ENCODE measurements at places on chromosomes 2 and 18.

DNA sequence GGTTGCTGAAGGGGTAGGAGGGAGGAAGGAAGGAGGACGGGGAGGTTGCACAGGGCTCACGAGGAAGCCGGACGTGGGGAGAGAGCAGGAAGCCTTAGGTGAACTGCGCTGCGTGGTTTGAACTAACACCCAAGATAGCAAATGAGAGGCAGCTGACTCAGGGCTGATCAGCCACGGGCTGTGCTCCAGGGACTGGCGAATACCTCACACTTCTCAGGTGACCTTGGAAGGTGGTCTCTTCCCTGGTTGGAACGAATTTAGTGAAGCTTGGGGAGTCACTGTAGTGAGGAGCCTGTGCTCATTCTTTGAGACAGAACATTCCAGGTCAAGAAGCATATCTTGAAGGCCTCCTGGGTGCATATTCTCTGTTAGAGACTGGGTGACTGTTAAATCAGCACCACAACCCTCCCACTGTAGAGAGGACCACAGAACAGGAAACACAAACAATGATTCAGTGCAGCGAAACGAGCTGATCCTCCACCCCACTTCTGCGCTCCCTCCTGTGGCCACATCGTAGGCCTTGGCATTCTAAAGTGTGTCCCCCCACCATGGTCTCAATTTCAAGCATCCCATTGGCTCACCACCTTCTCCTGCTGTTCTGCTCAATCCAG lies 33.8 kb downstream of the TOGARAM2 start:
- DNase-seq = no peak

GRCh38 chr2:178269438-178270224 lies 75.3 kb downstream of the OSBPL6 start:
- no peak for DNase-seq

- DNase-seq = no peak
Observed at GRCh38 chr18:76875390-76876325, 53.3 kb downstream of the ZNF236 start.

DNA sequence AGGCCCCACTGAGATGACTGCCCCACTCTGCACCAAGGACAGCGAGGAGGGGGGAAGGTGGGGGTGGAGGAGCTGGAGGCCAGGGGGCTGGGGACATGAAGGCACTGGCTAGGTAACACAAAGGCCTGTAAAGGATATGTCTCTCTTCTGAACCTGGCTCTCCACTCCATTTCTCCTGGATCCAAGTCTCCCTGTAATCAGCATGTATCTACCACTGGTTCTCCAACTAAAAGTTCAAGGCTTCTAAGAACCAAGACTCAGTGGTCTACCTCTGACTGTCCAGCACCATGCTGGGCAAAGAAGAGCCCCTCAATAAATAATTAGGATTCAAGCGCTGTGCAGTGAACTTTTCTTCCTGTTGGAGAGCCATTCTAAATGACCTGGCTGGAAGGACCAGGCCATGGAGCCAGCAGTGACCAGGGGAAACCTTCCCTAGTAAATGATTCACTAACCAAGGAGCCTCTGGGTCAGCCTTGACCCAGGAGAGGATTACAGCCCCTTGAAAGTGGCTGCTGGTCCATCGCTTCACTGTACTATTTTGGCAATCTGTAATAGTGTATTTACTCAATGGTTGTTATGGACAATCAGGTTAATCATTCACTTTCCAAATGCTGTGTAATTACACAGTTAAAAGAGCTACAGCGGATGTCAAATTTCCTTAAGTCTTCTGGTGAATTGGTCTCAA lies 73.2 kb downstream of the BCL11A start:
- no peak for DNase-seq

- no peak for DNase-seq
Observed at GRCh38 chr2:3214806-3215404, 162.7 kb downstream of the EIPR1 start.

DNA sequence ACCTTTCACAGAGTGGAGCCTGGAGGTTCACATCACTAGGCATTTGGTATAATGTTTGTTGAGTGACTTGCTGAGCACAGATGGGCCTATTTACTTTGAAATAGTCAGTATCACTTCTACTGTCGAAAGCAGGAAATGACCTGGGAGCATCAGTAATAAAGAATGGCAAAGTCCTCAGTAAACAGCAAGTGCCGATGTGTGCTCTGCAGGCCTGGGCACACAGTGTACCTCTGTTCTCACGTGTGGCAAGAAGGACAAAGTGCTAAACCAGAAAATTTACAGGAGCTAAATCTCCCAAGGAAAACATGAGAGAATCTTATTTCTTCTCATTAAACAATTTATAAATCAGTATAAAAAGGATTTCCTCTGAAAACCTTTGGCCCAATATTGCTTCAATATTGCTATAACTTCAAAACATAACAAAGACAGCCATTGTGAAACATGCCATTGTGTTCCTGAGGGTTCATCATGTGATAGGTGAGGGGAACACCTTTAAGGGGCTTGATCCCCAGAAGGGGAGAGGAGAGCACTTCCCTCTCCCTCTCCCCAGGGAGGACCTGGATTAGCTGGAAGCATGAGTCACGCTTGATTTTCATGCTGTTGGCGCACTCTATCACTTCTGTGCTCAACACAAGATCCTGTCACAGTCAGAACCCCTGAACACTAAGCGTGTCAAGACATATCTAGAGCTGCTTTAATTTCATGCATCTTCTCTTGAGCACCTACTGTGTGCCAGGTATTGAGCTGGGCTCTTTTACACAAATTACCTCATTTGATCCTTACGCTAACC lies 131.5 kb upstream of the SMAD2 start:
- no peak for DNase-seq

GRCh38 chr2:287471-287885 lies 413 bp downstream of the ALKAL2 start:
- DNase-seq = no peak

DNA sequence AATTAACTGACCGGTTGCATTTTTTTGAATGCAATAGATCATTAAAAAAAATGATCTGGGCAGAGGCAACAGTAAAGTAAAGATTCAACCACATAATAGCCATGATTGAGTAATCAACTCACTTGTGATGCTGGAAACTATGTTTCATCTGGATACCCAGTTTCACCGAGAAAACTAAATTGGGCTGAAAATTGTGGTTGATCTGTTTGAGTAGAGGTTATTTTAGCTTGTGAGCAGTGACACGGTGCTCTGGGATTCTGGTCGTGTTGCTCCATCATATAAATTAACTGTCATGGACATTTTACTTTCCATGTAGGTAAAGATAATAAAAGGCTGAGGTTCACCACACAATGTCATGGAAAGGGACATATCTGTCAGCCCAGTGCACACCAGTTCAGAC lies 58.7 kb downstream of the CD226 start:
- DNase-seq = no peak

DNA sequence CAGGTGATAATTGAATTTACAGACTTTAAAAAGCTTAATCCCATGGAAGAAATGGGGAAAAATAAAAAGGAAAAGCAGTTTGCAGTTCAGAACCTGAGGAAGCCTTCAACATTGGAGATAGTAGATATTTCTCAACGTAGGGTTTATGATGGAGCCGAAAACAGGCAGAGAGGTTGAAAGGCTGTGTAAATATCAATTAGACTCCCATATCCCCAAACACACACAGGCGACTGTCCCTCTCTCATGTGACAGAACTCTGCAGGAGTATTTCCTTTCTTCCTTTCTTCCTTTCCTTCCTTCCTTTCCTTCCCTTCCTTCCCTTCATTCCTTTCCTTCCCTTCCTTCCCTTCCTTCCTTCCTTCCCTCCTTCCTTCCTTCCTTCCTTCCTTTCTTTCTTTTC lies 406.5 kb downstream of the LPIN1 start:
- no peak for DNase-seq

DNA sequence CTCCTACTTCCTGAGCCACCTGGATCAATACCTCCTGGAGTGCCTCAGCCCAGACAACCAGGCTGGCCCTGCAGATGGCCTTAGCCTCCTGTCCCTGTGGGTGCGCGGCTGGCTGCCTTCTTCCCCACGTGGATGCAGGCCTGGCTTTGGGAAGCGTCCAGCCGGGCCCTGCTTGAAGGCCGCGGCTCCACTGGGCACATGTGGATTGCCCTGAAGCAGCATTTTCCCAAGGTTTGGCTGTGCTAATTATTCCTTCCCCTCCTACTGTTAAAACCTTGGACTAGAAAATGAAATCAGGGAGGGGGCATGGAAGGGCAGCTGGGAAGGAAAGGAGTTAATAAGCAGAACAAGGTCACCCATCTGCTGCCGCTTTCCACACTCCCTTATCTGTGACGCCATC lies 143.0 kb upstream of the GATA6 start:
- DNase-seq = no peak

- no peak for DNase-seq
Observed at GRCh38 chr2:219062081-219062480, 1.4 kb upstream of the IHH start.

GRCh38 chr2:3620834-3621233 lies 25.9 kb downstream of the COLEC11 start:
- DNase-seq = no peak

GRCh38 chr2:233418761-233419546 lies 64.7 kb downstream of the DGKD start:
- no peak for DNase-seq

GRCh38 chr2:57696016-57696415 lies 350.6 kb upstream of the VRK2 start:
- DNase-seq = no peak

DNA sequence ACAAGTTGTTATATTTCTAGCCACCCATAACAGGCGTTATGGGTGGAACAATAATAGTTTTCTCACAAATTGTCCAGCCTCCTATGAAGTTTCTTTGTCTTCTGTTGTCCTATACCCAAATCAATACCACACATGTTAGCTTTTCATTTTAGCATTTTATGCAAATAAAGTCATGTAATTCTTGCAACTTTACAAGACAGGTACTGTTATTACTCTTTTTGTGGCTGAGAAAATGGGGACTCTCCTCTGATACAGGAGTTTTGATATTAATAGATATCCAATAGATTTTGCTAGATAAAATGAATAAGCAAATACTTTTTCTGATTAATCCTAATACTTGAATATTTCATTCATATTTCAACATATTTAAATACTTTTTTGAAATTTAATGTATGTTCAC lies 151.0 kb downstream of the PMAIP1 start:
- DNase-seq = no peak

DNA sequence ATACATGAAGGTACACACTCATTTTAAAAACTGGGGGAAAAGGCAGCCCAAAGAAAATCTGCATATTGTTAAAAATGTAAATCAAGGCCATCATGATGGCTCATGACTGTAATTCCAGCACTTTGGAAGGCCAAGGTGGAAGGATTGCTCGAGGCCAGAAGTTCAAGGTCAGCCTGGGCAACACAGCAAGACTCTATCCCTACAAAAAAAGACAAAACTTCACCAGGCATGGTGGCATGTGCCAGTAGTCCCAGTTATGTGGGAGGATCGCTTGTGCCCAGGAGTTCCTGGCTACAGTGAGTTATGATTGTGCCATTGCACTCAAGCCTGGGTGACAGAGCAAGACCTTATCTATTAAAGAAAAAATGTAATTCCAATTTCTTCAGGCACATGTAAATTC lies 34.6 kb upstream of the TMEM247 start:
- DNase-seq = no peak

DNA sequence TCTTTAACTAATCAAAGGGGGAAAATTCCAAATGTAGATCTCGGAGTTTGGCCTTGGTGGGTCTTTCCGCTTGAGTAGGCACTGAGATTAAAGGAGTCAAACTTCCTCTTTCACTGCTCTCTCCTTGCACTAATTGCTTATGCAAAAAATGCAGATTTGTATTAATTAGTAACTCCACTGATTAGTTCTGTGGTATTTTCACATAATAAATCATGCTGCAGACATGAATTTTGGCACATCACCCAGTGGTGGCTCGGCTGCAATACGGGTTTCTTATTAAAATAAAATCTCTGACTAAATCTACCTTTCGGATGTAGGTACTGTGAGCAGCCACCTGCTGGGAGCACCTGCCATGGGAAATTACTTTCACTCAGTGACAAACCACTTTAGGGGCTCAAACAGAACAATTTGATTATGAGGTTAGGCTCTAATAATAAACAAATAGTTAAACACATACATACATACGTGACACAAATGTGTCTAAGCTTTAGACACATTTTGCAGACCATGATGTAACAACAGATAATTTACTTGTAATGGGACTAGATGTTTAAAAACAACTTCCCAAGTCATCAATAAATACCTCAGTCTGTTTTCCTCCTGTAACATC lies 6.4 kb upstream of the NEUROD1 start:
- DNase-seq = no peak

- DNase-seq = no peak
Observed at GRCh38 chr18:75200071-75200470, 8.9 kb downstream of the PTGR3 start.

- DNase-seq = no peak
Observed at GRCh38 chr2:25545899-25546298, 127.5 kb downstream of the DTNB start.

DNA sequence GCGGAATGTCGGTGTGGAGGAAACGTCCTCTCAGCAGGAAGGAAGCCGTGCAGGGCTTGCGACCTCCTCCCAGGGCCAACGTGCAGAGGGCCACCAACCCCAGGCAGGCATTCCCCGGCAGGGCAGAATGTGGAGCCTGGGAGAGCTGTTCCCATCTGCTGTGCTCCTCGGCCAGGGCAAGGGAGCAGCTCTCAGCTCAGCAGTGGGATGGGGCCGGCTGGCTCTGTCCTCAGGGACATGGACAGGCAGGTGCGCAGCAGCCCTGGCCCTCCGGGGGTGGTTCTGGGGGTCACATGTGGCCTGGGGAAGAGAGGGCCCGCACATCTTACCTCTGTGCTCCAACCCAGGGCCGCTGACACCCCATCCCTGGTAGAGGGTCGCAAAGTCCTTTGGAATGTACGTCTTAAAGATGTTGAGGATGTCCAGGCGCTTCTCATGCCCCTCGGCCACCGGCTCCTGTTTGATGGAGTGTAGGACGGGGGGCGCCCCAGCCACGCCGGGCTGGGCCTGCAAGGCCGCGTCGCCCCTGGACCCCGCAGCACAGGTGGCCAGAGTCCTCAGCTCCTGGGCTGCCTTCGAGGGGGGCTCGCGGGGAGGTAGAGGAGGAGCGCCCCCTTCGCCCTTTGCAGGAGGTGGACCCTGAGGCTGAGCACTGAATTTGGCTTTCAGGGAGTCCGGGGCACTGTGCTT lies 116.4 kb downstream of the ZNF516 start:
- DNase-seq = no peak

GRCh38 chr2:26246818-26247217 lies 2.1 kb downstream of the HADHB start:
- DNase-seq = no peak

- DNase-seq = no peak
Observed at GRCh38 chr2:166106431-166107015, 21.3 kb downstream of the SCN1A start.

GRCh38 chr2:96512341-96512740 lies 7.2 kb upstream of the NEURL3 start:
- no peak for DNase-seq

GRCh38 chr2:38492042-38492615 lies 110.6 kb downstream of the HNRNPLL start:
- no peak for DNase-seq

GRCh38 chr2:445896-446295 lies 158.0 kb upstream of the ALKAL2 start:
- DNase-seq = no peak

DNA sequence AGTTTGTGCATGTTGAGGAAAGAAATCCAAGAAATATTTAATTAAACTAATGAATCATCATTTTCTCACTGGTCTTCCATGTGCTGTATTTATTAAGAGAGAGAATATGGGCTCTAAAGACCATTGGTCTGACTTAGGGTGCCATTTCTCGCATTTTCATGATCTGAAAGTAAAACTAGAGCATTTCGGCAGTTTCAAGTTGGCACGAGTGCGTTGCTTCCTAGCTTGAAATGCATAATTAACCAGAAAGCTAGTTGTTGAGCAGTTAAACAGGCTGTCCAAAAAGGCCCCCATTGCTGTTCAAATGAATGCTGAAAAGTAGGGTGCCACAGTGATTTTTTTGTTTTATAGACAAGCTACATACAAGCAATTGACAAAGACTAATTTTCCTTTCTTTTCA lies 47.4 kb downstream of the SLC8A1 start:
- no peak for DNase-seq
